ENCODE measurements at places on chromosomes 4 and X.
A peak's percentile ranks its signal among the peaks of the same experiment; 100 is the strongest.

DNA sequence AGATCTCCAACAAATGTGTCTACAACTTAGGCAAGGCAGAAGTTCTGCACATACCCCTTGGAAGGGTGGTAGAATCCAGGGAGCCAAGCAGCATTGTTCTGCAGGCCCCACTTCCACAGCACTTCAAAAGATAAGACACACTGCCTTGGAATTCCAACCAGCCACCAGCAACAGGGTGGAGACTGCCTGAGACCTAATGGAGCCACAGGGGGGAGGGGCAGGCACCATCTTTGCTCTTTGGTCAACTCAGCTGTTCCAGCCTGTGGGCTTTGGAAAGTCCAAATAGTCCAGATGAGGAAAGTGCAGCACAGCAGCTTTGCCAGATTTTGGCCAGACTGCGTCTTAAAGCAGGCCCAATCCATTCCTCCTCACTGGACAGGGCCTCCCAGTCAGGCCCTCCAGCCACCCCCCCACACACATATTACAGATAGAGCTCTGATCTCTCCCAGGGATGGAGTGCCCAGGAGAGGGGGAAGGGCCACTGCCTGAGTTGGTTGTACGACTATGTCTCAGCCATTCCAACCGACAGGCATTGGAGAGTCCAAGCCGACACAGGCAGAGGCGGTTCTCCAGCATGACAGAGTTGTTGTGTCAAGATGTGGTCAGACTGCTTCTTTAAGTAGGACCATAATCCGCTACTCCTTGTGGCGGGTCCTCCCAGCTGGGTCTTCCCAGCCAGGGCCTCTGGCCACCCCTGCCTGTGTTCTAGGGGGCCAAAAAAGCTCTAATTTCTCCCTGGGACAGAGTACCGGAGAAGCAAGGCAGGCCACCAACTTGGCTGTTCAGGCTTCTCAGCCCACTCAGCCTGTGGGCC is 42.5 kb upstream of the ANTXR2 start:
- DNase-seq, result no peak

- DNase-seq, result no peak
Measured at GRCh38 chr4:38281371-38282071, 321.3 kb downstream of the PTTG2 start.

DNA sequence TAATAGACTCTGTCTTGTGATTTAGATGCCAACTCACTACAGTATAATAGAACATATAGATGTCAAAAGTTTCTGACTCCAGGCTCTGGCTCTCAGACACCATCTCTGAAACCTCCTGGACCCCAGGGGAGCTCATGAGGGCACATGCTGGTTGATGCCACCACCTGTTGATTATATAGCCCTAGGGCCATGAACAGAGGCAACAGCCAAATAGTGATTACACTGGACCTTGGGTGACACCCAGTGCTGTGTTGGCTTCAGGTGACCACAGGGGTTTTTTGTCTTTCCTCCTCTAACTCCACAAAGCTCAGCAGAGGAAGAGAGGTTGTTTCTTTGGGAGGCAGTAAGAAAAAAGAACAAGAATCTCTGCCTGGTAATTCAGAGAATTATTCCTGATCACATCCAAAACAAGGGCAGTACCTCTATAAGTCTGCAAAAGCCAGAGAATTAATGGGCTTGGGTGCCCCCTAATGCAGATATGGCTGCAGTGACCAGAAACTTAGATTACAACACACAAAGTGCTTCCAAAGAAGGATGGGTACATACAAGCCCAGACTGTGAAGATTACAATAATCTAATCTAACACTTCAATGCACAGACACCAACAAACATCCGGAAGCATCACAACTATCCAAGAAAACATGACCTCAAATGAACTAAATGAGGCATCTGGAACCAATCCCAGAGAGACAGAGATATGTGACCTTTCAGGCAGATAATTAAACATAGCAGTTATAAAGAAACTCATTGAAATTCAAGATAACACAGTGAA is 1920.6 kb downstream of the ARAP2 start:
- no peak for DNase-seq

DNA sequence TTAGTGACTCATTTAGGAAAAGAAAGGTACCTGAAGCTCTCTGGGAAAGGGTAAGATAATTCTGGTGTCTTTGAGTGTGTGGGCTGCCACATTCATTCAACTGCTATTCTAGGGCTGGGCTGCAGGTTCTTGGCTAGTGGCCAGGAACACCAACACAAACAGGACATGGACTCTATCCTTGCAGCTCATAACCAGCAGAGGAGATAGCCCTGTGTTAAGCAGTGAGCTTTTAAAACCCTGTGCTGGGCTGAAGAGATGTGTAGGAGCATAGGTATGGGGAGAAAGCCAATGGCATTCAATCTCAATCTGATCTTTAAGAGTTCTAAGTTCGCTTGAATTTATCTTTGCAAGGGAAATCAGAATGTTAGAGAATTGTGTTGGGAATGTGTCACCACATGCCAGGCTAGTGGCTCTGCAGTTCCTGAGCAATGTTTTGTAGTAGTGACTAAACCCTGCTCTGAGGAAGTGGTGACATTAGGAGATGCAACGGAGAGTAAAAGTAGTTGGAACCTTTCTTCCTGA is 39.2 kb downstream of the SGMS2 start:
- DNase-seq, result peak; percentile 75

Measured in left lobe of liver (tissue), 2 donors.